Occipital lobe (tissue), 3 donors: ENCODE measurements at places on chromosomes 4 and X. TPM values are rescaled to one million over a fixed set of nuclear protein-coding genes. Genes with fewer than 3 reads are reported as not detected.

- no peak for DNase-seq
Observed at GRCh38 chr4:56799161-56799759, 22.2 kb downstream of the SPINK2 start.

DNA sequence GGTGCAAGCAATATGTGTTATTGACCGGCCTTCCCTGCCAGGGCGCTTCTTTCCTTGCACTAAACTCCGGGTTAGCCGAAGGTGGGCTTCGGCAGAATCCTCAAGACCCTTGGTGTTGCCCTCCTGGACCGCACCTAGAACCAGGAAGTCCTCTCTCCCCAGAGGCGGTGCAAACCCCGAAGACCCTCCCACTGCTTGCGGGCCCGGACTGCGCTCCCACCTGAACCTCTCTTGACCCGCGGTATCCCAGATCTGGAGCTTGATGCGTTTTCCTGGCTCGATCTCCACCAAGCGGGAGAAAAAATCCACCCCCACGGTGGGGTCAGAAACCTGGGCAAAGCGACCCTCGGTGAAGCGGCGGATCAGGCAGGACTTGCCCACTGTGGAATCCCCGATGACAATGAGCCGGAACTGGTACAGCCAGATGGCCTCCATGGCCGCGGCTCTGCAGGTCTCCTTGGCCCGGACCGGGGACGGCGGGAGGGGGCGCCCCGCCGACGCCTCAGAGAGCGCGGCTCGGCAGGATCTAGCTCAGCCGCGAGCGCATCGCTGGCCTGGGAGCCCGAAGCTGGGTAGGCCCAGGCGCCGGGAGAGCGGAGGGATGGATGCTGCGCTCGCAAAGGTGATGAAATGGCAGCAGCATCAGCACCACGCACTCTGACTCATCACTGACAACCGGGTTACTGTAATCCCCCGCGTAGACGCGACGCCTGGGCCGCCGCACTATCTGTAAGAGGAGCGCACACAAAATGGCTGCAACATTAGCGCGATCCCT, at the start of gene RAB39B:
RAB39B (minus strand) TSS at position 638 of the 775 bp plus-strand sequence; CDS start at position 435, 203 bp downstream.
- peak; percentile 65 for DNase-seq

DNA sequence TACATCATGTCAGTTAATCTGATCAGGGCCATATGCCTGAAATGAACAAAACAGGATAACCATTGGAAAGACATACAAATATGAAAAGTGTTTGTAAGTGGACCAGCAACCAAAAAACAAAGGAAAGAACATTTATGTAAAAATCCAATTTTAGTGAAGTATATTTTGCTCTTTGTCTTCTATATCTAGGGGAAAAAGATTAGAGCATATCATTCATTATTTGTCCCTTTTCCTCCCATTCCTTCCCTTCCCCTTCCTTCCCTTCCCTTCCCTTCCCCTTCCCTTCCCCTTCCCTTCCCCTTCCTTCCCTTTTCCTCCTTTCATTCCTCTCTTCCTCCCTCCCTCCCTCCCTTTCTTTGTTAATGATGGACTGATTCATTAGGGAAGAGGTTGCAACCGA, 1.8 kb upstream of the GNRHR start:
- DNase-seq, result no peak

Gene EPHA5
- total RNA-seq, result 198 TPM

GRCh38 chrX:150446995-150447394, 83.9 kb downstream of the MAMLD1 start:
- no peak for DNase-seq

Gene VEGFC
- 0.94 TPM for total RNA-seq

Gene TENM3
- total RNA-seq, result 44.9 TPM

Gene ANXA10
- not detected for total RNA-seq

DNA sequence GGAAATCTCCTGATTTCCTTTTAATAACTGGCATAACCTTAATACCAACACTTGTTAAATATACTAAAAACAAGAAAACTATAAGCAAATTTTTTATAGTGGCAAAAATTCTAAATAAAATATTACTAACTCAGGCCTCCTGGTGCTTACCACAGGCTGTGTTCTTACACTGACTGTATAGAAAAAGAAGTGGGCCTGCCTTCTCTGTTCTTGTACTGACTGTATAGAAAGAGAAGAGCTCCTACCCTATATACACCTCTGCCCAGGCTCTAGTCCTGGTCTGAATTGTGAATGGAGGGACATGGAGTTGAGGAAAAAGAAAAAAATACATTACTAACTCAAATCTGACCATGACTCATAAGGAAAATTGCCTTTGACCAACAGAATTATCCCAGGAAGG, 7.5 kb downstream of the ZNF41 start:
- no peak for DNase-seq

Gene MAGEB4
- total RNA-seq, result not detected

- DNase-seq, result no peak
Observed at GRCh38 chrX:21586001-21586400, 72.1 kb downstream of the KLHL34 start.

DNA sequence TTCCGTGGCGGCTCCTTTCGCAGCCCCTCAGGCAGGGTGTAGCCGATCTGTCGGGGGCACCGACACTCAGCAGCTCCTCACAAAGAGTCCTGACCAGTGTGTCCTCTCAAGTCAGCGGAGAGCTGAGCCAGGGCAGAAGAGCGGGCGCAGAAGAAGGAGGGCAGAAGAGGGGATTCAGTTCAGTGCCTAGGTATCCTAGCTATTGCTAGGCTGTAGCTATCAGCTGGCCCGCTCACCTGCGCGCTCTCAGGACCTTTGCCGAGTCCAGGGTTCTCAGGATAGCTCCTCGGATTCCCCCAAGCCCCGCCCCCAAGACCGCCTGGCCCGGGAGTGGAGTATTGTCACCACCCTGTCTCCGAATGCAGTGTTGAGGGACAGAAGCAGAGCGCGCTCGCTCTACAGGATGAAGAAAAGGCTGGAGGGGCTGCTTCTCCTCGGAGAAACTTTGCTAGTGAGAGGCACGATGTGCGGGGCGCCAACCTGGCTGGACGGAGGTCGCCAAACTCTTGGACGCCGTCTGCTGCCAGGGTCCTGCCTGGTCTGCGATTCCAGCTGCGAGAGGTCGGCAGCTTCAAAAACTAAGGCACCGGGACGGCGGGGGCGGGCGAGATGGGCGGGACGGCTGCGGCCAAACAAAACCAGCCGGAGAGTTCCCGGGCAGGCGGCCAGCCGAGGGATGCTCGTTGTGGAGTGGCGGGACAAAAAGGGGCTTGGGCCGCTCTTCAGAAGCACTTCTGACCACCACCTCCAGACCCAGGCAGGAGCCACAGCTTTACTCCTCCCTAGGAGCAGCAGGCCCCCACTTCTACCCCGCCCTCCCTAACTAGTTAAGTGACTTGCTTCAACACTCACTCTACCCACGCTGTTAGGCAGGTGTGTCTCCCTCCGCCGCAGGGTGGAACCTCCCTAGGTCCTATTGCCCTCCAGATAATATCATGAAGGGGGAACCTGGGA, at the start of gene XKRX:
XKRX (minus strand) TSS at position 258 of the 954 bp plus-strand sequence. CDS start 613 bp downstream, outside the sequence.
- DNase-seq, result no peak

DNA sequence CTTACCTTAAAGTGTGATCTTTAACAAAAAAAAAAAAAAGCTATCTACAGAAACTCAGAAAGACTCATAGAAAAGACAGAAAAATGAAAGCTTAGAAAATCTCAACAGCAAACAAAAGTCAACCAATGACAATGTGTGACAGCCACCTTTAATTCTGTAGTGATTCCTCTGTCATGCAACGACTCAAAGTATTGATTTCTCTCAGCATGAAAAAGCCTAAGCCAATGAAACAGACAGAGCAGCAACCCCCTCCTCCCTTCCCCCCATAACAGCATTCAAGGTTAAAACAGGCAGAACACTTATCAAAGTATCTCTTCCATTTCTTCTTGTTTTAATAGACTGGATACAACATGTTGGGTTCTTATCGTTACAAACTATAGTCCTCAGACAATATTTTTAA, 112.5 kb downstream of the MAB21L2 start:
- DNase-seq, result no peak

- DNase-seq, result no peak
Observed at GRCh38 chrX:126485409-126485808, 67.2 kb downstream of the DCAF12L1 start.

- DNase-seq, result no peak
Observed at GRCh38 chrX:96576368-96576767, 108.3 kb upstream of the DIAPH2 start.

GRCh38 chr4:170281027-170281426, 191.3 kb upstream of the AADAT start:
- DNase-seq, result no peak

Gene UCP1
- not detected for total RNA-seq

GRCh38 chrX:49108641-49109040, 14.9 kb downstream of the GPKOW start:
- no peak for DNase-seq

- DNase-seq, result no peak
Observed at GRCh38 chr4:79211490-79211889, 114.4 kb downstream of the NAA11 start.

DNA sequence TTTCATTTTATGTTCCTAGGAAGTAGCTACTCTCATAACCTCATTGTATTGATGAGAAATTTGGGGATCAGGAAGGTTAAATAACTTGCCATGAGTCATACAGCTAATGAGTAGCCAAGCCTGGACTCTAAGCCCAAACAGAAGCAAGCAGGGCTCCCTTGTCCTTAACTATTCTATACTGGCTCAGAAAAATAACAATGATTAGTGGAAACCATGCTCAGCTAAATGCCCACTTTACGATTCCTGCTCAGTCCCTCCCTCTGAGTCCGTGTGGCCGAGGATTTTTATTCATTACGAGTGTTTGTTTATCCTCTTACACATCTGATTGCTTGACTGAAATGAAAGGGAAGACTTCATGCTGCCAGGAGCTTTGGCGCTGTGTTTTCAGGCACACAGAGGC, 100.9 kb downstream of the SLC34A2 start:
- no peak for DNase-seq

DNA sequence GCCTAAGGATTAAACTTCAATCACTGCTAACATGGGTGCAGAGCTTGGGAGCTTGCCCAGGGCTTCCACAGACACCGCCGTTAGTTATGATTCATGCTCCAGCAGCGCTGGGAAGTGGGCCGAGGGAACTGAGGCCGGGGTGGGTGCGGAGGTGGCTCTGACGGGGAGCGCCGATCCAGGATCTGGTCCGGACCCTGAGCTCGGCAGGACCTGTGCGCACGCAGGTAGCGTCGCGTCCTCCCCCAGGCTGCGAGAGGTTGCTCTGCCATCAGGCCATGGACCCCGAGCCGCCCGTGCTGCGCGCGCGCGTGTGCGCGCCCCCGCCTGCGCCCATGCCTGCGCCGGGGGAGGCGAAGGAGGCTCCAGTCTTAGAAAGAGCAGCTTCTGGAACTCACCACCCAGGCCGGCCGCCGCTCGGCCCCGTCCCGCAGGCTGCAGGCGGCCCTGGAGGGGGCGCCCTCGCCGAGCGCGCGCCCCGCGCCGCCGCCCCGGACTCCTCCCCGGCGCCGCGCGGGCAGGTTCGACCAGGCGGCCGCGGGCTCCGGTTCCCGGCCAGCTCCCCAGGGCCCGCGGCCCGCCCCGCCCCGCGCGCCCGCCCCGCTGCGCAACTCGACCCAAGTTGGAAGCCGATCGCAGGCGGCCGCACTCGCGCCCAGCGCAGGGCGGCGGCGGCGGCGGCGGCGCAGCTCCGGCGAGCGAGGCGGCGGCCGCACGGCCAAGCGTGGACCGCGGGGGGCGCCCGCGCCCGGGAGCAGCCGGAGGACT, 732 bp upstream of the ADRA2C start:
- peak; percentile 57 for DNase-seq

Gene PDE6B
- total RNA-seq, result 5.6 TPM

Gene FGG
- total RNA-seq, result 3.1 TPM

DNA sequence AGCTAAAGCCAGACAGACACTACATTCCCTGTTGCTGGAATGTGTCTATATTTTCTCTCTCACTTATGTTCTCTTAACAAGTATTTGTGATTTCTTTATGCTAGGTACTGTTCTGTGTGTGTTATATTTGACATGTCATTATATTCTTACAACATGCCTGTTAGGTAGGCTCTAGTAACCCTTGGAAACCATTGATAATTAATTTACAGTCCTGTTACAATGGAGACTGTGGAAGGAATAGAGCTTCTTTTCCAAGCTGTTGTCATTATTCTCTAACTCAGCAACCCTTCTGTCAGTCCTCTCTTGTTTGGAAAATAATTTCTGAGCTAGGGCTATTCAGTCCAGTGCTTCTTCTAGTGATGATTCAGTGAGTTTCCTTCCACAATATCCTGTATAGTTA, 419.1 kb upstream of the BOD1L1 start:
- no peak for DNase-seq

DNA sequence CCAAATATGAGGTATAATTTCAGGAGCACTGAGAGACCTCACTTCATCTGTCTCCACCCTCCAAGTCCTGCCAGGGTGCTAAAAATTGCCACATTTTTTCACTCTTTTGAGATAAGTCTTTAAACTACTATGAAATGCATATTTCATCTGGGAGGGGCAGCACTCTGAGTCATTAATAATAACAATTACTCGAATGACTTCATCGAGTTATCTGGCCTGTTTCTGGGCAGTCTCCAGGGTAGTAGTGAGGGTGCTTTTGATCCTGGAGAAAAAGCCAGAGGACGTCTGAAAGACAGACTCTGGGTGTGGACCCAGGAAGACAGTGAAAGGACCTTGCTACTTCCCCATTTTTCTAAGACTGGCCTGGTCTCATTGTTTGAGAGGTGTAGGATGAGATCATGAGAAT, 42.3 kb upstream of the SRD5A3 start:
- no peak for DNase-seq

DNA sequence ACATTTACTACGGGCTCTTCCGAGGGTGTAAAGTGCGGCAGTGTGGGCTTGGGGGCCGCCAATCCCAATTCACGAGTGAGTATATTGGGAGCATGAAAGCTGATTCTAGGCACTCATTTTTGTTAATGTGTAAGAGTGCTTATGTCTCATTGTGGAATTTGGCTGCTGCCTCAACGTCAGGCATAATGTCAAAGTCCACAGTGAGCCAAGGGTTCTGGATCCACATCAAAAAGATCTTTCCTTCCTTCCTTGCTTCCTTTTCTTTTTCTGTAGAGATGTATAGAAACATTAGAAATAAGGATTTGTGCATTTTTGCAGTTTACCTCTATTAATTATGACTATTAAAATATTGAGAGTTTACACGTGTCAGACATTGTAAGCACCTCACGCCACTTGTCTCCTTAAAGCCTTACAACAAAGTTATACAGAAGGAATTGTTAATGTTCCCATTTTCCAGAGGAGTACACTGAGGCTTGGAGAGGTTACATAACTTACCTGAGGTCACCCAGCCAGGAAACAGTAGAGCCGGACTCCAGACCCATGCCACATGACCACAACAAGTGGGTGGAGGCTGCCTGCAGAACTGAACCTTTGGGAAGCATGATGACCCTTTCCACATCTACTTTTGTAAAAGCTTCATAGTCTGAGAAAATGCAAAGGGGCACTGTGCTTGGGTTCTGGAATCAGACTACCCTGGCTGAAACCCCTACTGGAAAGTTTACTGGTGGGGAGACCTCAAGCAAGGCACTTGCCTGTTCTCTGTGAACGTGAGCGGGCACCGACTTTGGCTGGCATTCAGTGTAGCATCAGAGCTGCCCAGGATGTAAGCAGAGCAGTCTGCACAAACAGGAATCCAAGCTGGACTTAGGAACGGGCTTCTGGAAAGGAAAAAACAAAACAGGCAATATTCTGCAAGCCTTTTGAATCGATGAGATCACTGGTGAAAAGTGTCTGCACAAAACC, 761 bp downstream of the CLRN2 start:
- no peak for DNase-seq
